ENCODE measurements at places on chromosomes 2 and 18.

GRCh38 chr2:234446404-234447076, 50.3 kb downstream of the ARL4C start:
- peak; percentile 52 for DNase-seq

DNA sequence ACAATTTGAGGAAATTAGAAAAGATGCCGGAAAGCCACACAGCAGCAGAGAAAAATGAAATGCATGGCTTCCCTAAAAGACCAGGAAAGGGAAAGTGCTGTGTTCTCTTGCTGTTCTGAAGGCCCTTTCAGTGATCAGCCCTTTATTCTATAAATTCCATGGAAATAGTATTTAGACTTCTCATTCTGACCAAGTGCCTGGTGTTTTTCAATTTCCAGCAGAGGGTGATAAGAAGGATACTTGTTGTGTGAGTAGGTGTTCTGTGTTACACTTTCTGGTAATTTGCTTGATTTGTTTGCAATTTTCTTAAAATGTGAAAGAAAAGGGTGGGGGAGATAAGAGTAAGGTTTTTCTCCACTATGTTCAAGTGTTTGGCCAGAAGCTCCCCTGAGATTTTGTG, 504.5 kb downstream of the IRS1 start:
- no peak for DNase-seq

DNA sequence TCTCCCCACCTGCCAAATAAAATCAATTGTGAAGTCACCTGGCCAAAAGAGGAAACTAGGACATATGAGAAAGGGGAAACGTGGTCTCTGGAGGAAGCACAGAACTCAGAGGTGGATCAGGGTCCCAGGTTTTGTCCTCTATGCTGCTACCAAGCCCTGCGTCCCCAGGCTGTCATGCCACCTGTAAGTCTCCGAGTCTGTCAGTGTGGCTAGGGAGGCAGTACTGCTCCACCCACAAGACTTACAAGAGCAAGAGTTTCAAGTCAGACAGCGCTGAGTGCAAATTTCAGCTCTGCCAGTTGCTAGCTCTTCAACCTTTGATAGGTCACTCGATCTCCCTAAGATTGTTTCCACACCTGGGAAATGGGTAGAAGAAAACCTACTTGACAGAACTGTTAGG, 98.6 kb downstream of the C1QL2 start:
- no peak for DNase-seq

GRCh38 chr2:120804459-120804858, 68.8 kb downstream of the GLI2 start:
- DNase-seq = no peak

DNA sequence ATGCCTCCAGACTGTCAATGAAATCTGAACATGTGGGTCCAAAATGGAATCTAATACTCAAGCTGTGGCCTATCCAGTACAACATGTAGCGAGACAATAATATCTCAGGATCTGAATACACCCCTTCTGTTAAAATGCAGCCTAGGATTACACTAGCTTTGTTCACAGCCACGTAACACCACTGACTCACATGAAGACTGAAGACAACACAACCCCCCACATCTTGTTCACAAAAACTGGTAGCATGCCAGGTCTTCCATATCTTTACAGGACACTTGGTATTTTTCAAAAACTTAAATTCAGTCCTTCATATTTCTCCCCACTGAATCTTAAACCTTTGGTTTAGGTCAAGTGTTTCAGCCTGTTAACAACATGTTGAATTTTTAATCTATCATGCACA, 84.2 kb downstream of the SLC8A1 start:
- no peak for DNase-seq

GRCh38 chr2:229220254-229220653, 50.8 kb downstream of the PID1 start:
- no peak for DNase-seq

DNA sequence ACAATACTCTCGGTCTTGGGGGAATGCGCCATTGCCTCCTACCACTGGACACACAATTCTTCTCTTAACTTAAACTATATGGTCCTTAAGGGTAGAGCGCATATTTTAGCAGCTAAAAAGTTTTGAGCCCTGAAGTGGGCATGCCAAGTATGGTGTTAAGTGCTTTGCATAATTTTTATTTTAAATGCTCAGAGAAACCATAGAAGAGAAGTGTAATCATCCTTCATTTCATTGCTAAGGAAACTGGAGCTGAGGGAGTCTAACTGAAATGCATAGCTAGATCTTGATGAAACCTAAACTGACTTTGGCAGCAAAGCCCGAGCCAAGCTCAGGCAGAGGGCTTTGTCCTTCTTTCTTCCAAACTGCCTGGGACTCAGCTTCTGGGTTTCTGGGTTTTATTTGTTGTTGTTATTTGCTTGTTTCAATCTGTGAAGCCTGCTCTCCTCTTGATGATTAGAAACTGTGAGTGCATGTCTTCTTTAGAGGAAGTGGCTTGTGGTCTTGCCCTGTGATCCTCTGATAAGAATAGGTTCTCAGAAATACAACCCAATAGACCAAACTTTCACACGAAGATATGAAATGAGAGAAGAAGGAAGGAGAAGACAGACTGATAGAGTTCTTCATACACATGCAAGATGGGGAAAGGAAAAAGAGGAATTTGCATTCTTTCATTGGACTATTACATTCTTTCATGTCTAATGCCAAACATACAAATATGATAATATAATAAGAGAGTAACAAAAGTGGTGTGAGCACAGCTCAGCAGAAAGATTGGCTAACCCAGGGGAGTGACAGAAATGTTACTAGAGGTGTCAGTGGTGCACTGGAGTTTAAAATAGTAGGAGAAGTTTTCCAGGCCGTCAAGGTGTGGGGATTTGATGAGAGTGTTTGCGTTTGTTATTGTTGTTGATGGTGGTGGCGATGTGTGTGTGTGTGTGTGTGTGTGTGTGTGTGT, 7.5 kb upstream of the RNF144A start:
- no peak for DNase-seq

GRCh38 chr18:9918016-9918680, 4.3 kb downstream of the VAPA start:
- peak; percentile 92 for DNase-seq

DNA sequence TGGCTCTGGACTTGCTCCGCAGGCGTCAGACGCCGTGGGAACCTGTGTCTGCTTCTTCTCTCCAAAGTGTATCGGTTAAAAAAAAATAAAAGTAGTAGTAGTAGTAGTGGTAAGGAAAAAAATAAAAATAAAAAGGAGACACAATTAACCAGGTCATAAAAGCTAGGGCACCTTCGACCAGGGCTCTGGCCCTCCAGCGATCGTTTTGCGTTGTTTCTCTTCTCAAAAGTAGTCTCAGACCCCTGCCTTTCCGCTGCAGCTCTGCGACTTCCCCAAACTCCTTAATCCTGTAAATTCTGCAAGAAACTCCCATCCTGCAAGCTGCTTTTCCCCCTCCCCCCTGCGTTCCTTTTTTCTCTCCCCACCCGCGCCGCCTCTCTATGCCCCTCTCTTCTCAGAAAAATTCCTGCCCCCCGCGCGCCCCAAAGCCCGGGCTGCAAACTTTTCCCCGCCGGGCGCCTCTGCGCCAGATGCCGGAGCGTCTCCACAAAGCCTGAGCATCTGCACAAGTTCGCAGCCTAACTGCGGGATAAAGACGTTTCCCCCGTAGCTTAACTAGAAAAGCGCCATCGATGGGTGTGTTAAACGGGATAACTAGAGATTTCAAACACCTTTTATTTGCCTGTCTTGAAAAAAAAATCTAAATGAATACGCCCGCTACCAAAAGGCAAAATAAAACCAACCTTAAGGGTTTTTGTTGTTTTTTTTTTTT, 1.8 kb upstream of the SALL3 start:
- no peak for DNase-seq

DNA sequence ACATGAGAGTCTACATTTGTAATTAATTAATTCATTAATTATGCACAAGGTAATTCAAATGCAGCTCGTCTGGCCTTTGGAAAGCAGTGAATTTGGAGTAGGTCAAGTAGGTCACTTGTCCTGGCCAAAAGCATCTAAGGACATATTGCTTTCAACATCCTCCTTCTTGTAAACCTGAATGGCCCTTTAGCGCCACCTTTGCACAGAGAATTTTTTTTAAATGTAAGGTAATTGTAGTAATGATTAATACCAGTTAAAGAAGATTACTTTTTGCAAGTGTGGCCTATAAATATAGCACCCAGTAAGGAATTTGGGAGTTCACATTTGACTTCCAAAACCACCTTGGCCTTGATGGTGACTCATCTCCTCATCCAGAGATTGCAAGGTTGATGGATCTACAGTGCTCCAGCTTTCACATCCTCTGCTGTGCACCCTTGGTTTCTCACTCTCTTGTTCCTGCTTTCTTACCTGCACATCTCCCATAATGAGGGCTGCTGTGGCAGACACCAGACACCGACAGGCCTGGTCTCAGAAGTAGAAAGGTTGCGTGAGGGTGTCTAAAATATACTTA, 481.7 kb downstream of the TGIF1 start:
- no peak for DNase-seq

GRCh38 chr2:37742286-37742685, 70.8 kb upstream of the CDC42EP3 start:
- peak; percentile 8 for DNase-seq

GRCh38 chr18:49988101-49988500, 174.8 kb upstream of the ACAA2 start:
- DNase-seq = no peak

DNA sequence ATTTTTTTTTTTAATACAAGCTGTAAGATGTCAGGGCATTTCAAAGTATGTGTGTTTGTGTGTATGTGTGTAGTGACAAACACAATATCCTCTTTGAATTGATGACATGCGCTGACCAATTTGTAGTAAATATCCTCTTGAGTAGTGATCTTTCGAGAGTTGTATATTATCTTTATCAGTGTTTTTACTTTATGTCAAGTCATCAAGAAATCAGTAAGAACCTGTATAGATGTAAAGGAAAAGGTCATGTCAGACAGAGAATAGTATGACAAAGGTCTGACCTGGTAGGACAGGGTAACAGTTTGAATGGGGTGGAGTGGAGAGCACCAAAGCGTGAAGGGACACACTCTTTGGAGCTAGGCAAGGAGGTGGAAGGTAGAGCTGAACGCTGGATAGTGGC, 1931.4 kb upstream of the CELF4 start:
- no peak for DNase-seq

GRCh38 chr18:48893061-48893607, 57.6 kb downstream of the SMAD7 start:
- DNase-seq = no peak
